ENCODE measurements at places on chromosomes 2 and 18.

DNA sequence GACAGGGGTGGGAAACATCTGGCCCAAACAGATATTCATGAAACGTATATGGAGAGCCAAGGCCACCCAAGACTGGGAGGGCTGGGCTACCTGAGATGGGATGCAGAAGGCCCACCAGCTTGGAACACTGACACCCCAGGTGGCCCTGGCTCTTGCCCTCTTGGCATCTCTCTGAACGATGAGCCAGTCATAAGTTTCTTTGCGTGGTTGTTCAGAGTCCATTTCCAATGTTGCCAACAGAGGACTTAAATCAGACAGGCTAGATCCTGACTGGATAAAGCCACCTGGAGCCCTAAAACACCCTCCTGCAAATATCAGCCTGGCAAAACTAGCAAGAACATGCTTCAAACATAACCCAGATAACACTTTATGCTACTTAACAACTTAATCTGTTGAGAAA, 42.6 kb downstream of the LPIN2 start:
- no peak for DNase-seq

DNA sequence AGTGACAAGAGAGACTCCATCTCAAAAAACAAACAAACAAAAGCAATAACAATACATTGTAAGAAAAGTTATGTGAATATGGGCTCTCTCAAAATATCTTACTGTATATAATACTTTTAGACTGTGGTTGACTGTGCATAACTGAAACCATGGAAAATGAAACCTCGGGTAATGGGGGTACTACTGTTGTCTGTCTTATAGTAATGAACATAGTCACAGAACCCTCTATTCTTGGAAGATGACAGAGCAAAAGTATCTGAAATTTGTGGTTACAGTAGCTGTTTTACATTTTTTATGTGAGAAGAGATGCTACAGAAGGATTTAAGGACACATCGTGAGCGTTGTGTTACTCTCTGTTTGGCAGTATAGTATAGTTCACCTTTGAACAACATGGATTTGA, 60.5 kb downstream of the MAP4K4 start:
- DNase-seq: no peak

GRCh38 chr2:160921386-160921964, 238.8 kb upstream of the TANK start:
- no peak for DNase-seq

- no peak for DNase-seq
Observed at GRCh38 chr2:189818249-189819038, 34.2 kb downstream of the PMS1 start.

GRCh38 chr2:239370403-239370802, 30.4 kb downstream of the HDAC4 start:
- no peak for DNase-seq

DNA sequence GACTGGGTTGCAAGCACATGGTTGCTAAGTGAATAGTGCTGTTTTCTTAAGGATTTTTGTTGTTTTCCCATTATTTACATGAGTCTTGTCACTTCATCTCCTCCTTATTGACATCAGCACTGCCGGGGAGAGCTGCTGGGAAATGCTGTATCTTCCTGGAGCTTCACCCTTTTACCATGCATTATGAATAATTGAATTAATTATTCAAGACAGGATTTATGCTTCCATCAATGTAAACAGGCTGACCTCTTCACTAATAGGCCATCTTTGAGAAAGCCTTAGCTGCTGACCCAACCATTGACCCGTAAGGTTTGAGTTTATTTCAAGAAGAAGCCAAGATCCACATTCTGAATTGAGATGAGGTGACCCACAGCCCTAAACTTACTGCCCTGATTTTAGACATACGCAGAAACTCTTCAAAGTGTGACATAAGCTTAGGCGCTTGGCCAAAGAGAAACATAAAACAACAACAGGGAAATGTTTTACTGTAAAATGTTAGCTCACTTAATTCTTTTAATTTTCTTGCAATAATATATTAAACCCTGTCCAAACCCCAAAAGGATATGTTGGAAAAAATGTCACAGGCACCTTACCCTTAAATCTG, 365.5 kb upstream of the SYT4 start:
- DNase-seq: no peak

DNA sequence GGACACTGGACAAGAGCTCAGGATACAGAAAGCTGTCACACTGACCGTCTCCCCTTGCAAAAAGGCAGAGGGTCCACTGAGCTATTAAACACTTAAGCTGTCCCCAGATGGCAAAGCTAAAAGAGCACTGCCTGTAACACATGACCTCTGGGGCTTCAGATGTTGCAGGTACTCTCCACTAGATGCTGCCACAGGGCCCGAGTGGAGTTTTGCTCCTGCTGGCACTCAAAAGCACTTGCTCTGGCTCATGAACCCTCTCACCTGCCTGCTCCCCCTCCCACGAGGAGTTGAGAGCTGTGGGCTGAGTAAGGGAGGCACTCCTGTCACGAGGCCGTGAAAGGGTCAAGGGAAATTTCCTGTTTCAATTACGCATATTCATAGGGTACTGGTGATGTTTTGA, 227.9 kb downstream of the PRKCE start:
- DNase-seq: no peak

- DNase-seq: no peak
Observed at GRCh38 chr2:58798676-58799208, 557.6 kb upstream of the FANCL start.

DNA sequence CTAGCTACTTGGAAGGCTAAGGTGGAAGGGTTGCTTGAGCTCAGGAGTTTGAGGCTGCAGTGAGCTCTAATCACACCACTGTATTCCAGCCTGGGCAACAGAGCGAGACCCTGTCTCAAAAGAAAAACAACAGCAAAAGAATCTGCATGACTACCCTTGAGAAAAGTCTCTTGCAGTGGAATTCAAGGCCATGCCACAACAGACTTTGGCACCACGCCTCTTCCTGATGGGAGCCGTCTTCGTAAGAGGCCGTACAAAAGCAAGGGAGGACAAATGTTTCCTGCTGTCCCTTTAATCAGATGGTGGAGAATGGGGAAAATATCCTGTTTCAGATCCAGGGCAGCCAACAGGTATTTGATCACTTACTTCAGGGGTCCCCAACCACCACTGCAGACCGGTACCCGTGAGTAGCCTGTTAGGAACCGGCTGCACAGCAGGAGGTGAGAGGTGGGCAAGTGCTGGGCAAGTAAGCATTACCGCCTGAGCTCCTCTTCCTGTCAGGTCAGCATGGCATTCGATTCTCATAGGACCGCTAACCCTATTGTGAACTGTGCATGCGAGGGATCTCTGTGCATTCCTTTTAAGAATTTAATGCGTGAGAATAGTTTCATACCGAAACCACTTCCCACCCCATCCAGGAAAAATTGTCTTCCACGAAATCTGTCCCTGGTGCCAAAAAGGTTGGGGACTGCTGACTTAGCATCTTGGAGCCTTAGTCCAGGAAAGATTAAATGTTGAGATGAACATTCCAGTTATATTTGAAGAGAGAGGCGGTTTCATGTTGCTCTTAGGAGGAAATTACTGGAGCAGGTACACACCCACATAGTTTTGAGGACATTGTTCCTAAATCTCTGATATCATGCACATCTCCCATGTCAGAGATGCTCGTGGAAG, 94.4 kb upstream of the XPO1 start:
- no peak for DNase-seq

GRCh38 chr2:205902041-205902899, 183.7 kb downstream of the INO80D start:
- no peak for DNase-seq

- DNase-seq: peak; percentile 16
Observed at GRCh38 chr2:27369471-27370025, 590 bp downstream of the EIF2B4 start.

DNA sequence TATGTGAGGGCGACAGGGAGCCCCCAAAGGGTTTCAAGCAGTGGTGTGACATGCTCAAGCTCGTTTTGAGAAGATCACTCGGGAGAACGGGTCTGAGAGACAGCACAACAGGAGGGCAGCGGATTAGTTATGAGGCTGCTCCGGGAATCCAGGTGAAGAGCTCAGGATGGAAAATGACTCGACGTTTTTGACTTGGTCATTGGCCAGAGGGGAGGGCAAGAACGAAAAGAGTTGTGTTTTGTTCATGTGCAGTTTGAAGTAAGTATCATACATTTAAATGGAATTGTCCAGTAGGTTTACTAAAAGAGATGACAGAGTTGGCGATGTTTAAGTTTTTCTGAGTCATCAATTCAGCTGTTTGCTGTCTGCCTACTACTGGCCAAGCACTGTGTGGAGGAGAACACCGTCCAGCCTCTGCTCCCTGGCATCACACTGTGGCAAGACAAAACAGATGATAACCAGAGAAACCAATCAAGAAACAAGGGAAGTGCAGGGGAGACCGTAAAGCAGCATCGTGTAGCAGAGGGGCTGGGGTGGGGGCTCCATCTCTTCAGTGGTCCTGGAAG, 25.3 kb upstream of the ANXA4 start:
- DNase-seq: no peak

DNA sequence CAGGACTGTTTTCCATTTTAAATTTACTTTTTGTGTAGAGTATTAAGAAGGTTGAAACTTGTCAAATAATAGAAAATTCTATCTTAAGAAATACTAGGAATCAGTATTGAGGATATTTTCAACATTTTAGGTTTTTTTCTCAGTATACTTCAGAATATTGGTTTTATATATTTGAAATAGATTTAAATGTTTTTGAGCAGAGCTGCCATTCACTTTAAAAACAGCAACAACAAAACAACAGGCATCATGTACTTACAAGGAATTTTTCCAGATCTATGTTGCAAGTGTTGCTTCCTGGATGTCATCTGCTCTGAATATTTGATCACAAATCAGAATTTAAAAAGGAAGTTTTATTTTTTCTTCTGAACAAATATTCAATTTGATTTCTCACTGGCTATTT, 84.4 kb downstream of the DCDC2C start:
- no peak for DNase-seq

- DNase-seq: no peak
Observed at GRCh38 chr18:61595615-61596251, 262.5 kb downstream of the CDH20 start.

DNA sequence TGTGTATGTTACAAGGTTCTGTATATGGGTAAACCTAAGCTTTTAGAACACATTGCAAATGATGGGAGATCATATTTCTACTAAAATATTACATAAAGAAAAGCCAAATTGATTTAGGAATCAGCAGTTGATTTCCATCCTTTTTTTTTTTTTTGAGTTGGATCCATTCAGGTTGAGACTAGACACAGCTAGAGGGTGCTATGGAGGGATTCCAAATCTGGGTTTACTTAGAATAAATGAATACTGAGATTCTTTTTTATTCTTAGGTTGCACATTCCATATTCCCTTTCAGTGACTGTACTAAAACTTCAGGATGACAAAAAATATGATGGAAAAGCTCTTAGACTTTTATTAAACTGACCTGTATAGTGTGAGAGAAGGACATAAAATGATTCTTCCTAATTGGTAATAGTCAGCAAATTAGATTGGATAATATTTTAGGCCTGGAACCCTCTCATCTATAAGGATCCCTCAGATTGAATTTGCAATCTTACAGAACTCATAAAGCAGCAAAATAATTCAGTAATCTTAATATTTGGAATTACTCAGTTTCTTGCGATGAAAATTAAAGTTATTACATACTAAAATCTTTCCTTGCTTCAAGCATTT, 183.3 kb upstream of the SESTD1 start:
- no peak for DNase-seq

- DNase-seq: peak; percentile 37
Observed at GRCh38 chr18:1599196-1599595, 694.5 kb downstream of the ADCYAP1 start.

DNA sequence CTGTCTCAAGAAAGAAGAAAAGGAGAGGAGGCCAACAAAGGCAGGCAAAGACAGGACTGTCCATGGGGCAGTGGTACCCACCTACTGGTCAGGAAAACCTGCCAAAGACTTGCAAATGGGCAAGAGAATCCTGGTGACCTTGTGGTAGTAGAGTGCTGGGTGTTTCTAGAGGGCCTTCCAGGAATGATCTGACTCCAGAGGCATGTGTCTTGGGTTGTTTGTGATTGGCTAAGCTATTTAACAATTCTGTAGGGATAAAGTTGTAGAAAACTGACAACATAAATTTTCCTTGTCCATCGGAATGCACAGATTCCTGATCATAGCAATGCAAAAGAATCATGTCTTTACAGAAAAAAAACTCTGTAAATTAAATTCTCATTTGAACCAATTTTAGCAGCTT, 68.5 kb upstream of the ZNF532 start:
- DNase-seq: no peak

DNA sequence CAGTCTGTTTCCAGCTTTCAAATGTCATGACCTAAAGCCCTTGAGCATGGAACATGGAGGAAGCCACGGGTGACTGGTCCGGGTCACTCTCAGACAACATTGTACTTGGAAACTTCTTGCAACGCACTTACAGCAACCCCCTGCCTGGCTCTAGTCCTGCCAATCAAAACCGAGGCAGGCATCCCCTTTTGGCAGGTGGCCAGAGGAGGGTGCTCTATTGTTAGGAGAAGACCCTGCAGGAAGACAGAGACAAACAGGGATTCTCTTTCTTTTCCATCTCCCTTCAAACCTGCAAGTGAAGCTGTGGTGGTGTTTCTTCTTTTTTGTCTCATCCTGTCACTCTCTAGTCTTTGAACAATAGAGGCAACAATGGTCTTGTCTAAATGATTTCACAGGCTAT, 667.2 kb downstream of the ZEB2 start:
- DNase-seq: no peak

GRCh38 chr2:11898576-11898975, 152.1 kb downstream of the LPIN1 start:
- peak; percentile 26 for DNase-seq

DNA sequence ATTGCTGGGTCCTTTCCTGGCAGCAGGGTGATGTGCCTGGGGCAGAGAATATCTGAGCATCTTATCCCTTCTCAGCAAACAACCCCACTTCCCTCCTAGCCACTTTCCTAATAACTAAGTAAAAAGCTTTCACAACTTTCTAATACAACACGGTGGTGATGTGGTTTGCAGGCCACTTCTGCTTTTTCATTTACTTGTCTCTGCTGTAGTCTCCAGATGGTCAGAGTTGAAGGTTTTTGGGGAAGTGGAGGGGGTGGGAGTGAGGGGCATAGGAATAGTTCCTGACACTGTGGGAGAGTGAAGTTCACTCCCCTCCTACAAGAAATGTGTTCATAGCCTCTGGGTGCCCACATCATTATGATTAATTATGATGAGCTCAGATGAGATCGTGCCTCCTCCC, 11.6 kb downstream of the OXER1 start:
- peak; percentile 98 for DNase-seq

DNA sequence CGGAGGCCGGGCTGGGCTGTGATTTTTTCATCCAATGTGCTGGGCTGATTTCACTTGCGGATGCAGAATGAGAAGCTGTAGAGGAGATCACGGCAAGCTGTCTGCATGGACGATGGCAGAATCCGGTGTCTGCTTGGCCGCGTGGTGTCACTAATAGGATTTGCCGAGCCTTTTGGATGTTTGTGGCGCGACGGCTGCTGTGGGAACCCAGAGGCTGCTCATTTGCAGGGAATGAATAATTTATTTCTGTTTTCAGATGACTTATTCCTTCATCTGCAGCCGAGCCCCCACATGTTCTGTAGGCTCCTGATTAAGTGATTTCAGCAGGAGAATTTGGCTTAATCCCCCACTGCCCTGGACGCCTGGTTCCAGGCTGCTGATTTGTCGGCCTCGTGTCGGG, 62.6 kb downstream of the ODC1 start:
- no peak for DNase-seq

All from AML-193 (cell line).